Dermis microvascular lymphatic vessel endothelial cell (primary cell): ENCODE measurements at places on chromosomes 1 and 21. TPM values are rescaled to one million over a fixed set of nuclear protein-coding genes. Genes with fewer than 3 reads are reported as not detected.

The BNIPL gene
- under 0.01 and 0.13 TPM in 2 replicates for total RNA-seq

The CDK18 gene
- total RNA-seq, result 0.25 and 0.39 TPM in 2 replicates

The NLRP3 gene
- under 0.01 TPM in 1 of 2 replicates, not detected in the other for total RNA-seq

The CYP4Z1 gene
- under 0.01 and 0.13 TPM in 2 replicates for total RNA-seq

The CACNA1S gene
- total RNA-seq, result not detected in 2 replicates

The ADAMTSL4 gene
- 0.13 and 0.25 TPM in 2 replicates for total RNA-seq

The PLEKHM2 gene
- total RNA-seq, result 40.1 and 60.6 TPM in 2 replicates

The BSND gene
- total RNA-seq, result under 0.01 TPM in 1 of 2 replicates, not detected in the other

The AMPD2 gene
- total RNA-seq, result 24.3 and 37.2 TPM in 2 replicates

The FCRL2 gene
- not detected in 2 replicates for total RNA-seq

The OLFML3 gene
- 7.2 and 14.8 TPM in 2 replicates for total RNA-seq

The S100A7 gene
- not detected in 2 replicates for total RNA-seq

The DARS2 gene
- total RNA-seq, result 11.0 and 17.3 TPM in 2 replicates

The GPR37L1 gene
- total RNA-seq, result not detected in 2 replicates

The DLGAP3 gene
- total RNA-seq, result under 0.01 TPM in 2 replicates

The RRP1B gene
- 22.1 and 25.2 TPM in 2 replicates for total RNA-seq

The ARHGAP29 gene
- total RNA-seq, result 171 and 226 TPM in 2 replicates

The RNU1-3 gene
- total RNA-seq, result under 0.01 TPM in 2 replicates

The CR1L gene
- not detected in 2 replicates for total RNA-seq

The SEMA4A gene
- 0.39 and 0.51 TPM in 2 replicates for total RNA-seq

The LCE1E gene
- not detected in 2 replicates for total RNA-seq

The GJC2 gene
- 8.0 and 17.1 TPM in 2 replicates for total RNA-seq

The C1orf87 gene
- total RNA-seq, result not detected in 2 replicates

The SLC35F3 gene
- total RNA-seq, result not detected in 2 replicates

The TMPRSS3 gene
- total RNA-seq, result under 0.01 TPM in 1 of 2 replicates, not detected in the other

The ADCY10 gene
- under 0.01 and 0.13 TPM in 2 replicates for total RNA-seq

The KRTAP12-2 gene
- total RNA-seq, result not detected in 2 replicates

The SPATA45 gene
- not detected in 2 replicates for total RNA-seq

The FBLIM1 gene
- total RNA-seq, result 136 and 174 TPM in 2 replicates

The GNG4 gene
- total RNA-seq, result 0.13 and 0.25 TPM in 2 replicates

The PDPN gene
- 70.3 and 118 TPM in 2 replicates for total RNA-seq

The PPP1R15B gene
- 17.5 and 21.1 TPM in 2 replicates for total RNA-seq

The ARMH1 gene
- 0.13 TPM in 1 of 2 replicates, not detected in the other for total RNA-seq

The KISS1 gene
- 0.38 and 1.2 TPM in 2 replicates for total RNA-seq

The NTPCR gene
- total RNA-seq, result 8.6 and 9.4 TPM in 2 replicates

The DNAJC6 gene
- 3.6 and 5.8 TPM in 2 replicates for total RNA-seq

The IL12RB2 gene
- 0.13 TPM in 1 of 2 replicates, not detected in the other for total RNA-seq

The FABP3 gene
- total RNA-seq, result 0.13 and 1.3 TPM in 2 replicates

The NDUFS5 gene
- 337 and 433 TPM in 2 replicates for total RNA-seq

The ADGRL4 gene
- total RNA-seq, result 121 and 125 TPM in 2 replicates

The B3GALT2 gene
- 1.5 and 3.7 TPM in 2 replicates for total RNA-seq

The TMEM125 gene
- not detected in 2 replicates for total RNA-seq
